CMK (cell line): ENCODE measurements at places on chromosomes 5 and 9.

- no peak for DNase-seq
Observed at GRCh38 chr5:73265641-73266040, 92.6 kb downstream of the TMEM174 start.

- peak; percentile 5 for DNase-seq
Observed at GRCh38 chr5:76986825-76987526, 34.1 kb downstream of the CRHBP start.

GRCh38 chr5:150636391-150637244 lies 3.8 kb upstream of the SYNPO start:
- DNase-seq = no peak

DNA sequence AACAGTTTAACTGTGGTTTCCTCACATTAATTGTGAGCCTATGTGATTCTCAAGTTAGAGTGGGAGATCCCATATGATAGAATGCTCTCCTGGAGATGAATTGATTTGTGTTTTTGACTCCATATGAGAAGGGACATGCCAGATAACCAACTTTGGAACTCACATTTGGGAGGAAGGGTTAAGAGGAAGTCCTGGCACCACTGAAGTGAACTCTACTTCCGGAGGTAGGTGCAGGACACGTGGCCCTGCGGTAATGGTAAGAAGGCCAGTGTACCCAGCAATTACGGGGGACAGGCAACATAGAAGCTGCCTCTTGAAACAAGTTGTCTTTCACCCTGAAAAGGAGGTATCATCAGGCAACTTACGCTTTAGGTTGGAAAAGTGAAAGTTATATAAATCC lies 146.6 kb upstream of the RFX3 start:
- no peak for DNase-seq

GRCh38 chr5:83683836-83684235 lies 36.8 kb downstream of the HAPLN1 start:
- DNase-seq = no peak

- no peak for DNase-seq
Observed at GRCh38 chr9:82183181-82183860, 194.7 kb downstream of the SPATA31D1 start.

DNA sequence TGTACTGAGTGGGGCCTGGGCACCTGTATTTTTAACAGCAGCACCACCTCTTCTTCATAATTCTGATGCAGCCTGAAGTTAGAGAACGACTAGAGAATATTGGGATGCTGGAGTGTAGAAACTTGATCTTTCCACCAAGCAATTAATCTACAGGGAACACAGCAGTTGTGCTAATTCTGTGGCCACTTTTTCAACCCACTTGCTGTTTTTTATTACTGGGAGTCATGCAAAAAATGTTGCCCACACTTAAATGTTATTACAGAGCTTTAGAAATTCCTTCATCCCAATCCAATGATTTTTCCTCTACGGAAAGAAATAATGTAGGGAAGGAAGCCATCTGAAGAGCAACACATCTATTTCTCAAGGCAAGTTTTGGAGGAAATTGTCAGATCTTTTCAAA lies 190.9 kb upstream of the TUT7 start:
- DNase-seq = no peak

- no peak for DNase-seq
Observed at GRCh38 chr5:68303754-68304420, 88.3 kb downstream of the PIK3R1 start.

- DNase-seq = no peak
Observed at GRCh38 chr5:148558892-148559291, 95.4 kb downstream of the HTR4 start.

- no peak for DNase-seq
Observed at GRCh38 chr9:69027355-69028097, 8.0 kb upstream of the FXN start.

DNA sequence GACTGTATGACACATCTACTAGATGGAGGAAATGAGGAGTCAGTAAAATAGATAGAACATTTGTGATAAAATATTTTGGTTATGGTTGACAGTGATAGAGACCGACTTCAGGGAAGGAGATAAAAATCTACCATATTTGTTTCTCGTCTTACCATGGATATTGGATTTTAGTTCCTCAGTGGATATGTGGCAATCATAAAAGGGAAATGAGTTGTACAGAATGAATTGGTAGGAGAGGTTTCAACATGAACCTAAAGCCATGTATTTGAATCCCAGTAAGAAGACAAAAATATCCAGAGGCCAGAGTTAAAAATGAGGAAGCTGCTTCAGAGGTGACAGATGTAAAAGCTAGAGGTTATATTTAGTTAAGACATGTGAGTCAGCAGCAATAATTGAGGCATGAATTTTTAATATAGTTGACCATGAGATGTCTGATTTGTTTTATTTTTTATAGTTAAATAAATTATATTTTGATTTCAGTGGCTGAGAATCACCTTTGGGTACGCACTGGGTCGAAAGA lies 480.4 kb upstream of the TUSC1 start:
- DNase-seq = no peak

GRCh38 chr5:83551821-83552220 lies 80.3 kb downstream of the VCAN start:
- DNase-seq = no peak

- no peak for DNase-seq
Observed at GRCh38 chr5:61299261-61299681, 32.8 kb upstream of the ZSWIM6 start.

DNA sequence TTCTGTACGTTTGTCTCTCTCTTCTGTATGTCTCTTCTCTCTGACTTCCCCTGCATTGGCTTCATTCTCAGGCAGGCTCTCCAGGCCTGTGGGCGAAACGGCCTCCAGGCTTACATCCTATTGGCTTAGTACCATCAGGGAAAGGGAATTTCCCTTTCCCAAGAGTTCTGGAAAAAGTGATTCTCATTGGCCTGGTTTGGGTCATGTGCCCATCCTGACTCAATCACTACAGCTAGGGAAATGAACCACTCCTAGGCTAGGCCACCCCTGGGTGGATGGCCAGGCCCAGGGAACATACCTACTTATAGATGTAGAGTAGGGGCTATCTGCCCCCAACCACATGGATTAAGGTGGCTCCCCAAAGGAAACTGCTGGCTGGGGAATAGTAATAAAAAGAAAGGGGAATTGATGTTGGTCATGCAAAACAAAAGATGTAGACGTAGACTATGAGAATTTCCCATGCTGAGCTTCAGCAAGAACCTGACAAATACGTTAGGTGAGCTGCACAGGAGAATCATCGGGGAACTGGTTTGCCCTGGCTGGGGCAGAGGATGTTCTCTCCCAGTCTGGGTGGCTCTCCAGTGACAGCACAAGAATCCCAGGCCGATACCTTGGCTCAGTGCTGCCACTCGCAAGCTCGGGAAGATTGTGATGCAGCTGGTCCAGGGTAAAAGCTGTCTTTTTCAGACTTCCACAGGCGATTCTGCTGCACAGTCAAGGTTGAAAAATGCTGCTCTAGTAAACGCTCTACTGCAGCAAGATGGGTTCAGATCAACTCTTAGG lies 3.7 kb upstream of the EGR1 start:
- no peak for DNase-seq

DNA sequence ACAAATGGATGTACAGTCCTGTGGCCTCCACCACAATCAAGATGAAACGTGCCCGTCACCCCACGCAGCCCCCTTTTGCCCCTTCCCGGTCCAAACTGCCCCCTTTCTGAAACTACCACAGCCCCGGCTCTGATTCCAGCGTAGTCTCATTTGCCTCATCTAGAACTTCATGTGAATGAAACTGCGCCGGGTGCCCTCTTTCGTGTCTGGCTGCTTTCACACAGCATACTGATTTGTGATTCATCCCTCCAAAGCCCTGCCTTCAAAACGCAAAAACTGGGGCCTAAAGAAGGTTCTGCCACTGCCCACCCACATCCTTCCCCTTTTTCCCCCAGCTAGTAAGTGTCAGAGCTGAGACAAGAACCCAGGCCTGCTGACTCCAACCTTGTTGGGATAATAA lies 31.5 kb upstream of the NCS1 start:
- no peak for DNase-seq

GRCh38 chr5:40483316-40483715 lies 196.4 kb upstream of the PTGER4 start:
- DNase-seq = no peak

DNA sequence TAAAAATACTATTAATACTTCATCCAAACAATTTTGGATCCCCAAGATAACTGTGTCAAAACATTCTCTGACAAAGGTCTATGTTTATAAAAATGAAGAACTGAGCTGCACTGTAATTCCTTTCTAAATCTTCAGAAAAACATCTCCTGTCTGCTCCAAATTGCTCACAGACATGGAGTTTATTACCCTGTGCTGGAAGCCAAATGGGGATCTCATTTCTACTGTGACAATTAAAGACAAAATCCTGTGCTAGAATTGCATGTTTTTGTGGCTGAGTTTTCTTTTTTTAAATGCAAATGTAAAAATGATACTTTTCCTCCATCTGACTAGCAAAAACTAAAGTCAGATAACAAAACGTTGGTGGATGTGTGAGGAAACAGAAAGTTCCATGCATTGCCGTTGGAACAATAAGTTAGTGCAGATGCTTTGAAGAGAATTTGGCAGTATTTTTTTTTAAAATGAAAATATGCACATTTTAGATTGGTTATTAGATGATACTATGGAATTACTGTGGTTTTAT lies 93.5 kb downstream of the GNA14 start:
- DNase-seq = no peak

- no peak for DNase-seq
Observed at GRCh38 chr5:173408946-173409345, 80.7 kb upstream of the STC2 start.

DNA sequence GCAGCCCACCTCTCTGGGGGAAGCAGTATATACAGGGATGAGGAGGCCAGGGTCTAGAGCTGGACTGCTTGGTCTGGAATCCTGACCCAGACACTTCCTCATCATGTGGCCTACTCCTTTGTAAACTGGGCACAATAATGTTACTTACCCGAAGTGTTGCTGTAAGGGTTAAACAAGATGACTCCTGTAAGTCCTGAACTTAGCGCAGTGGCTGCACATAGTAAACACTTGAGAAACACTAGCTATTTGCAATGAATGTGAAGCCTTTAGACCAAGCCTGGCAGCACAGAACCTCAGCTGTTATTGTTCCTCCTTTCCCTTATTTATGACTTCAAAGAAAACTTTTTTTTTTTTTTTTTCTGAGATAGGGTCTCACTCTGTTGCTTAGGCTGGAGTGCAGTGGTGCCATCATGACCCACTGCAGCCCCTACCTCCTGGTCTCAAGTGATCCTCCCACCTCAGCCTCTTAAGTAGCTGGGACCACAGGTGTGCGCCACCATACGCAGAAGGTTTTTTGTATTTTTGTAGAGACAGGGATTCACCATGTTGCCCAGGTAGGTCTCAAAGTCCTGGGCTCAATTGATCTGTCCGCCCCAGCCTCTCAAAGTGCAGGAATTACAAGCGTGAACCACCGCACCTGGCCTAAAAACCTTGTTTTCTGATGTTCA lies 96.2 kb upstream of the IL6ST start:
- no peak for DNase-seq

GRCh38 chr5:158832096-158832685 lies 267.5 kb downstream of the EBF1 start:
- DNase-seq = no peak

- DNase-seq = no peak
Observed at GRCh38 chr9:107190061-107190935, 92.8 kb upstream of the RAD23B start.
